ENCODE measurements at places on chromosomes 16 and 17.

DNA sequence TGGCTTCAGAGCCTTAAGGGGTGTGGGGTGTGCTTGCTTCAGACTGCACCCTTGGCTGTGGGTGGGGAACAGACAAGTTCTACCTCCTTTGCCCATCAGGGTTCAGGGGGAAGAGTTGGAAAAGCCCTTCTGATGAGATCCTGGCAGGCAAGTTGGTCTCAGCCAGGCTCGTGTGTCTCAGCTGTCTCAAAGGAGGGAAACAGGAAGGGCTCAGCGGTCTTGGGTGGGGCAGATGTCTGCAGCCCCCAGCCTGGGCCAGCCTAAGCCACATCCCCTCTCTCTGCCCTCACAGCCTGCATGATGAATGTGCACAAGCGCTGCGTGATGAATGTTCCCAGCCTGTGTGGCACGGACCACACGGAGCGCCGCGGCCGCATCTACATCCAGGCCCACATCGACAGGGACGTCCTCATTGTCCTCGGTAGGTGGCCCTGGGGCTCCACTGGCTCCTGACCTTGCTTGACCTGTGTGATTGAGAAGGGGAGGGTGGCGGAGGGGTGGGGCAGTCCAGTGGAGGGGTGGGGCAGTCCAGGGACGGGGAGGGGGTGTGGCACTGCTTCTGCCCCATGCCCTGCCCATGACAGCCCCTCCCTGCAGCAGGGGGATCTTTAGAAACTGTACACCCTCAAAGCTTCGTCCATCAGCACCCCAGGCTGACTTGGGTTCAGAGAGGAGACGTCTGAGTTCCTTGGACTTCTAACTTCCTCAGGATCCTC lies 199.5 kb downstream of the PRKCB start:
- DNase-seq: no peak

- DNase-seq: no peak
These were observed 68.8 kb downstream of the LYRM1 start for GRCh38 chr16:20969386-20969785.

DNA sequence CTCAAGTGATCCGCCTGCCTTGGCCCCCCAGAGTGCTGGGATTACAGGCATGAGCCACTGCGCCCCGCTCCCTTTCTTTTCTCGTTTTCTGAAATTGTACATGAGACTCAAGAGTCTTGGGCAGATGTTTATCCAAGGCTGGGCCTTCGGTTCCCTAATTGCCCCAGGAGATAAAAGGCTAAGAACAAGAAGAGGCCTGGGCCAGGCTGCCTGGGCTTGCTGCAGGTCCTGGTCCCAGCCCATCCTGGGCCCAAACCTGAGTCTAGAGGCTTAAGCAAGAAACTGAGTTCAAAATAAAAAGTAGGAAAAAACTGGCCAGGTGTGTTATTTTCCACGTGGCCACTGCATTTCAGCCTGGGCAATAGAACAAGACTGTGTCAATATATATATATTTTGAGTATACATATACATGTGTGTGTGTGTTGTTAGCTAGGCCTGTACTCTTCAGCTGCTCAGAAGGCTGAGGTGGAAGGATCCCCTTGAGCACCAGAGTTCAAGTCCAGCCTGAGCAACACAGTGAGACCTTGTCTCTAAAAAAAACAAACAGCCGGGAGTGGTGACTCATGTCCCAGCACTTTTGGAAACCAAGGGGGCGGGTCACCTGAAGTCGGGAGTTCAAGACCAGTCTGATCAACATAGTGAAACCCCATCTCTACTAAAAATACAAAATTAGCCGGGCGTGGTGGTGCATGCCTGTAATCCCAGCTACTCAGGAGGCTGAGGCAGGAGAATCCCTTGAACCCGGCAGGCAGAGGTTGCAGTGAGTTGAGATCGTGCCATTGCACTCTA lies 6.8 kb upstream of the CLUH start:
- DNase-seq: no peak

- no peak for DNase-seq
These were observed 860 bp upstream of the ARHGDIG start for GRCh38 chr16:279531-279930.

DNA sequence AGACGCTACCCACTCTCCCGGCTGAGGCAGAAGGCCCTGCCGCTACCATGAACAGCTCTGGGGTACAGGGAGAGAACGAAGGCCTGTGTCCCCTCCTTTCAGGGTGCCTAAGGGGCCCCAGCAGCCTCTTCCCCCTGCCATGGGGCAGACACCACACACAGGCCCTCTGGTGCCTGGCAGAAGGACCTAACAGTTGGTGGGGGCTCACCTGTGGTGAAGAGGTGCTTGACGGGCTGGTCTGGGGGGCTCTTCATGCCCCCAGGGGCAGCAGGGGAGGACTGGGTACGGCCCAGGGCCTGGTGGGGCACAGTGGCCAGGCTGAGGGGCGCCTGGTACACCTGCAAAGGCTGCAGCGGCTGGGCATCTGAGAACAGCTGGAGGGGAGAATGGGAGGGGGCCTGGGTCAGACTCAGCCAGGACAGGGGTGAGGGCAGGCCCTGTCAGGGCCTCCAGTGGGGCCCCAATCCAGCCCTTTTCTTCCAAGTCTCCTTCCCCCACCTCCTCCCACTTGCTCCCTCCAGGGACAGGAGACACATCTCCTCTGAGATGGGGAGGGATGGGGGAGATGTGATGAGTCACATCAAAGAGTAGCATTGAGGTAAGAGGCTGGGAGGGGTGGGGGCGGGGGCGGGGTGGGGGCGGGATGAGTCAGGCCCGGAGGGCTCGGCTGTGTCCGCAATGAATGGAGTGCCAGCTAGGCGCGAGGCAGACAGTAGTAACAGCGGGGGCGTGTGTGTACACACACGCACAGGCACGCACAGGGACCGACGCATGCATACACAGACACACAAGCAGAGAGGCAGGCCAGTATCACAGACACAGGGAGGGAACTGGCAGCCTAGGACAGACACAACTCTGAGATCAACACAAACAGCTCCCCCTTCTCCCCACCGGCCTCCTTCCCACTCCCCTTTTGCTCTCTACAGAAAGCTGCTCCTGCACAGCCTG lies 16.1 kb downstream of the G6PC3 start:
- DNase-seq: no peak

DNA sequence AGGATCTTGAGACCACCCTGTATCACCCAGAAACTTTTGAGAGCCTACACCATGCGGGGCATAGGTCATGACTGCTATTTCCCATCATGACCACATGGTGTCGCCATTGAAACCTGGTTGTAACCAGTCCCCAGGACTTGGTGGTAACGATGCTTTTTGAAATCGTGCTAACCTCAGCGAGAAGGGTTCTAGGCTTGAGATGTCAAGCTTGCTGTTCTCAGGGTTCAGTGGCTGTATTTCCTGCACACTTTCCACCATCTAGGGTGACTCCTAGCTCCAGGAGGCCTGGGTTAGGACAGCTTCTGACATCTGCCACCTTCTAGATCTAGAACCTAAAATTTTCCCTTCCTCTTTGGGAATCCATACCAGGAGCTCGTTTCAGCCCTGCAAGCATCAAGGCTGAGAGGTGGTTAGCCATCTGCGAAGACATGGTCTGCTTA lies 13.0 kb upstream of the SPNS3 start:
- no peak for DNase-seq

DNA sequence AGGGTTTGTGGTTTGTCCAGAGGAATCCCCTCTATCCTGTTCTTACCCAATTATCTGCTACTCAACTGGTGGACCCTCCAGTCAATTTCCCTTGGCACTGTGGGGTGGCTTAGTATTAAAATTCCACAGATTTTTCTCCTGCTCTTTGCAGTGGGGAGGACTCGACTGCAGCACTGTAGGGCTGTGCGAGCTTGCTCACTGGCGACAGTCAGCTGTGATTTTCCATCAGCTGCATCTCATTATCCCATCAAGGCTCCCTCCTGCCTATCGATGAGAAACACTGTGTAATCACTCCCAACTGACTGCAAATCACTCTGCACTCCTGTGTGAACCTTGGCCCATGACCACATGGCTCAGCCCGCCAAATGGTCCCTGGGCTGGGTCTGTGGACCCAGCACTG lies 90.5 kb upstream of the MAF start:
- DNase-seq: no peak

- DNase-seq: no peak
These were observed 73.6 kb downstream of the NCOR1 start for GRCh38 chr17:16141685-16142084.

DNA sequence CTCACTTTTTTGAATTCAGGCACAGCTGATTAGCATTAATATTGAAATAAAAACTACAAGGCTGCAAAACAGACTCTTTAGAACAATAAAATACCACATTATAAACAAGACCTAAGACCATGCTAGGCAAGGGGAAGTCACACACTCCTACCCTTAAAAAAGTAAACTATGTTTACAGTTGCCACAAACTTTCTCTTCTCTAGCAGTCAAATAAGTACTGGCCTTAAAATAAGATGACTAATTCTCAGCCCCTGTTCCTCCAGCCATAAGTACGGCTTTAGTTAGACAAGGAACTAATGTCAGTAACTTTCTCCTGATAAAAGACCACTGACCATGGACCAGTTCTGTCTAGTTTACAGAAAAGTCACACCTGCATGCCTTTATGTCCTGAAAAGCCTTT lies 19.5 kb upstream of the CPHXL start:
- DNase-seq: no peak

GRCh38 chr17:81928544-81929252 lies 1.2 kb upstream of the MAFG start:
- peak; percentile 14 for DNase-seq

DNA sequence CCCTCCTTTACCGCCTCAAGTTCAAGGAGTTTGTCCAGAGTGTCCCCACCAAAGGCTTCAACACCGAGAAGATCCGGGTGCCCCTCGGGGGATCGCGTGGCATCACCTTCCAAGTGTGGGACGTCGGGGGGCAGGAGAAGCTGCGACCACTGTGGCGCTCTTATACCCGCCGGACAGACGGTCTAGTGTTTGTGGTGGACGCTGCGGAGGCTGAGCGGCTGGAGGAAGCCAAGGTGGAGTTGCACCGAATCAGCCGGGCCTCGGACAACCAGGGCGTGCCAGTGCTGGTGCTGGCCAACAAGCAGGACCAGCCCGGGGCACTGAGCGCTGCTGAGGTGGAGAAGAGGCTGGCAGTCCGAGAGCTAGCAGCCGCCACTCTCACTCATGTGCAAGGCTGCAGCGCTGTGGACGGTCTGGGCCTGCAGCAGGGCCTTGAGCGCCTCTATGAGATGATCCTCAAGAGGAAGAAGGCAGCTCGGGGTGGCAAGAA lies 1.1 kb downstream of the ARL4D start:
- DNase-seq: no peak

- DNase-seq: no peak
These were observed 34.8 kb downstream of the MYH13 start for GRCh38 chr17:10337976-10338375.

DNA sequence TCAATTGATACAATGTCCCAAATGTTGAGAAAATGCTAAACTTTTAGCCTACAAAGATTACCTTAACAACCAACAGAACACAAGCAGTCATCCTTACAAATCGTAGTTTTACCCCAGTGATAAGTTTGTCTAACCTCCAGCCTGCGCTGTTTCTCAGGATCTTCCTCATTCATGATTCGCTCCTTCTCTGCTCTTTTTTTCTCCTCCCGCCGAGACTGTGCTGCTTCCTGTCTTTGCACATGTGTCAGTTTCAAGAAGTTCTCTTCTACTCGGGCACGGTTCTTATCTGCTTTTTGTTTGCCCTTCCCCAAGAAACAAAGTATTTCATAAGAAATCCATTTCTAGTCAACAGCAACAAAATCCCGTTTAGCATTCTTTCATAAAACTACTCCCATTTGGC lies 10.2 kb upstream of the STRADA start:
- DNase-seq: no peak

DNA sequence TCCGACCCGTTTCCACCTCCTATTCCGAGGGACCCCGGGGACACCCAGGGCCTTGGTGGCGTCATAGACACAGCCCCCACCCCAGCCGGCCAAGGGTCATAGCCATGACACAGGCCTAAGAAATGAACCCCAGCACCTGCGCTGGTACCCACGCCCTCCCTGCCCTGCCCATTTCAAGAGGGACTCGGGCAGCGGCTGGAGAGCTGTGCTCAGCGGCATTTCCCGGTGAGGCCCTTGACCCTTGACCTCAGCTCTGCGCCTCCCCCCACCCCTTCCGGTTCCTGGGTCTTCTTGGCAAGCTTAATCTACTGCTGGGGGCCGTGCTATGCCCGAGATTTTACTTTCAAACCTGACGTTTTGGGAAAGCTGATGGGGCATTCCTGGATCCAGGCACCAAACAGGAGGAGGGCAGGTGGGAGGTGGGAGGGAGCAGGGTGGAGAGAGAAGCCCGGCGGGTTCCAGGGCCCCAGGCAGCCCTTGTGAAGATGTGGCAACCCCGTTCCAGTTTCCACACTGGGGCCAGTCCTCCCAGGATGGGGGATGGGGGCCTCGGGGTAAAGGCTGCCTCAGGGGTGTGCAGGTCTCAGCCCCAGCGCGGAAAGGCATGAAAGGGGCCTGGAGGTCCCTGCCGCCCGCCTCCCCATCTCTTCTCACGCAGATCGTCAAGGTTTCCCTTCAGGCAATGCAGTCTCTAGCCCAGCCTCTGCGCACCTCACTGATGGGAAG lies at the start of gene SLC22A31:
TSS of gene SLC22A31 (minus strand) at position 414 of the 726 bp plus-strand sequence. CDS start at position 378, 36 bp downstream.
- no peak for DNase-seq

GRCh38 chr16:81756615-81757356 lies 22.3 kb upstream of the PLCG2 start:
- no peak for DNase-seq

DNA sequence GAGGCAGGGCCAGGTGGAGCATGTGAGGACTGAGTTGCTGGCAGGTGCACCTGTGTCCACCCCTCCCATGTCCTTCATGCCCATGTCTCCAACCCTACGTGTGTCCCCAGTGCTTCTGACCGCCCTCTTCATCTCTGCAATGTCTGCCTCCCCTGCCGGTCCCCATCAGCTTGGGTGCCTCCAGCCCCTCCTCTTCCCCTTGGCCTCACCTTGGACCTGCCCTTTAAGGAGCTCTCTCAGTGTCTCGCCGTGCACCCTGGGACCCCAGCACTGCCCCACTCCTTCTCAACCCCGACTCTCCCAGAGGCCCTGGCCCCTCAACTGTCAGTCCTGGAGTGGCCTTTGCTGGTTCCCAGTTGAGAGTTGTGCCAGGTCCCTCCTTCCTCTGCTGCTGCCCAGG lies 15.0 kb downstream of the RIPOR1 start:
- DNase-seq: no peak

DNA sequence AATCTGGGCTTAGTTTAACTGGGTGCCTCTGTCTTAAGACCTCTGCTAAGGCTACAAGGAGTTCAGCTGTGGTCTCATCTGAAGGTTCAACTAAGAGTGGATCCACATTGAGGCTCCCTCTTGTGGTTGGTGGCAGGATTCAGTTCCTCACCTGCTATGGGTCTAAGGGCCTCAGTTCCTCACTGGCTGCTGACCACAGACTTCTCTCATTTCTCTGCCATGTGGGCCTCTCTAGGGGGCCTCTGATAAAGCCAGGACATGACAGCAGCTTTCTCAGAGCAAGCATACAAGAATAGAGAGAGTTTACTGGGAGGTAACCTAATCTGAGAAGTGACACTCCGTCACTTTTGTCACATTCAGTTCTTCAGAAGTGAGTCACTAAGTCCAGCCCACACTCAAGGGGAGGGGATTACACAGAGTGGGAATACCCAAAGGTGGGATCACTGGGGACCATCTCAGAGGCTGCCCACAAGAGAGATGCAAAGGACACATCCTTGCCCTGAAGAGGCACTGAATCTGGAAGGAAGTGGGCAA lies 19.2 kb upstream of the ABAT start:
- no peak for DNase-seq

Data from left ventricle myocardium inferior (tissue), 1 donor.